ENCODE measurements at places on chromosomes 3 and 15.

GRCh38 chr15:77496715-77497109 lies 76.0 kb downstream of the HMG20A start:
- peak; percentile 18 for DNase-seq

GRCh38 chr15:63672369-63672768 lies 75.2 kb downstream of the FBXL22 start:
- DNase-seq: no peak

GRCh38 chr3:100535610-100535943 lies 43.2 kb downstream of the TMEM45A start:
- DNase-seq: no peak

DNA sequence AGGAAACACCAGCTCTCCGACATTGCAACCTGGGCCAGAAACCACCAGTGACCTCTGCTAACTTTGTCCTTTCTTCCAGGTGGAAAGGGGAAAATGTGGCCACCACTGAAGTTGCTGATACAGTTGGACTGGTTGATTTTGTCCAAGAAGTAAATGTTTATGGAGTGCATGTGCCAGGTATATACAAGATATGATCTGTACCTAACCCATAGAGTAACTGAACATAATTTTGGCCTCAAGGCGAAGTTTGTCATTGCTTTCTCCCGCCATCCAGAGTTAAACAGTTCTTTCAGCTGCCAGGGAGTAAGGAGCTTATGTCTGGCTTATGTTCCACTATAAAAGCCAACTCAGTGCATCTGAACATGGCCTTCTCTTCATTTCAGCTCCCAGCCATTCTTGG lies 36.7 kb downstream of the HDC start:
- DNase-seq: no peak

GRCh38 chr3:37763309-37763708 lies 98.4 kb upstream of the CTDSPL start:
- DNase-seq: no peak

DNA sequence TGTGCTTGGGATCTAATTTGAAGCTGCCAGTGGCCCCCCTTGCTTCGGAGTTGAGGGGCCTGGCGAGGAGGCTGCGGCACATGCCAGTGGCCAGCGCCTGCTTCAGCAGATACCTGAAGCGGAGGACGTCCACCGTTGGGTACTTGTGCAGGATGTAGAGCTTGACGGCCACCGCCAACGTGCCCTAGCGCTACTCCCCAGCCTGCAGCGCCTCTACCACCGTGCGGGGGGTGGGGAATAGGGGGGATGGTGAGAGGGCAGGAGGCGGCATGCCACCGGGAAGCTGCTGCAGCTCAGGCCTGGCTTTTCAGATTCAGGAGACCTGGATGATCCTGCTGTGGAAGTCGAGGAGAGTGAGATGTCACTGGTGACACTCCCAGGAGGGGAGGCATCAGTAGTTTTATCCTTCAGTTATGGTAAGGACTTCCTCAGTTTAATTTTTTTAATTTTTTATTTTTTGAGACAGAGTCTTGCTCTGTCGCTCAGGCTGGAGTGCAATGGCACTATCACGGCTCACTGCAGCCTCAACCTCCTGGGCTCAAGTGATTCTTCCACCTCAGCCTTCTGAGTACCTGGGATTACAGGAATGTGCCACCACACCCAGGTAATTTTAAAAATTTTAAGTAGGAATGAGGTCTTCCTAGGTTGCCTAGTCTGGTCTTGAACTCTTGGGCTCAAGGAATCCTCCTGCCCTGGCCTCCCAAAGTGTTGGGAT lies 150.6 kb upstream of the FRMD4B start:
- DNase-seq: no peak

DNA sequence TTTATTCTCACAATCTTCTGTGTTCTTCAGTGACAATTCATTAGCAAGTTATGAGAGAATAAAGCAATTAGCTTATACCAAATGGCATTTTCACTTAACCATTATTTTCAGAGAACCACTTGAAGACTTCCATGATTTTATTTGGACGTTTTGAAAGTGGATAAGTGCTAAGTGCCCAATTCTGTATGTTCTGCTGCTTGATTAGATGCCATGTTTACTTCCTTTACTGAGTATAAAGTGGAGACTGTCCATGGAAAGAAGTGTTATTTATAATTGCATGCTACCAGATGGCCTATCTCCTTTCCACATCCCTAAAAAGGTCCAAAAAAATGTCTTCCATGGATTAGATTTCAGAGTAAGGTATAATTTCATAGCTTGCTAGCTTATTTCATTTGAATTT lies 69.6 kb downstream of the SUMF1 start:
- DNase-seq: no peak

DNA sequence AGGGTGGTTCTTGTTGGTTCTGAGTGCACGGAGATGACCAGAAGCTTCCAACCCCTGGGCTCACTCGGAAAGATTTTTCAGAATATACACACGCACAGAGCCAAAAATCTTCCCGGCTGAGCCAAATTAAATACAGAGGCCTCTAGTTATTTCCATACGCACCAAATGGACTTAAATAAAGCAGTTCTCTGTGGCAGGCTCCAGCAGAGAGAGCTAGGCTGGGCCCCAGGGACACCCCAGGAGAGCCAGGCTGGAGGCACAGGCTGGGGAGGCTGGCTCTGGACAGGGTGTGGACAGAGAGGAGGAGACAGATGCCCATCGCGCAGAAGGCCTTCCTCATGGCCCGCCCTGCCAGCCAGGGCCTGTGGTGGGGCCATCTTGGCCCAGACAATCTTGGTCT lies 115.9 kb downstream of the IQSEC1 start:
- DNase-seq: no peak

- no peak for DNase-seq
Observed at GRCh38 chr3:144687862-144688261, 716.2 kb downstream of the DIPK2A start.

DNA sequence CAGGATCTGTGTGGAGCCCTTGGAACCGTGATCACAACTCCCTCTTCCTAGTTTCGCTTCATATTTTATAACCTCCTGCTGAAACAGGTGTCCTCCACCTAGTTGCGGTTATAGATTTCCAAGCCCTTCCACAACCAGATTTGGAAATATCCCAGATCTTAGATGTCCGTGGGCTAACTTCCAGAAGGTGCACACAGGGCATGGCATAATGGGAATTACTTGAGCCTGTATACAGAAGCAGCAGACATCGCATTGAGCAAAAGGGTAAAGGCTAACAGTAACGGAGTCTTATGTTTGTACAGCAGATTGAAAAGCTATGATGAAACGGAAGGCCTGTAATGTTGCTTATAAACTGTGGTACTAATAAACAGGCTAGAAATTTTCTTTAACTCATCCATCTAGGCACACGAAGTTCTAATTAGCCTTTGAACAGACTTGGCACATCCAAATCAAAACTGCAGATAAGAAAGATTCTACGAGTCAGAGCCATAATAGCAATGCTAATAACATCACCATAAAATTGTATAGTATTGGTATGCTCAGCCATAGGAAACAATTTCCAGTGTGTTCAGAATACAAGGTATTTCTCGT lies 1.2 kb upstream of the USF3 start:
- DNase-seq: no peak

DNA sequence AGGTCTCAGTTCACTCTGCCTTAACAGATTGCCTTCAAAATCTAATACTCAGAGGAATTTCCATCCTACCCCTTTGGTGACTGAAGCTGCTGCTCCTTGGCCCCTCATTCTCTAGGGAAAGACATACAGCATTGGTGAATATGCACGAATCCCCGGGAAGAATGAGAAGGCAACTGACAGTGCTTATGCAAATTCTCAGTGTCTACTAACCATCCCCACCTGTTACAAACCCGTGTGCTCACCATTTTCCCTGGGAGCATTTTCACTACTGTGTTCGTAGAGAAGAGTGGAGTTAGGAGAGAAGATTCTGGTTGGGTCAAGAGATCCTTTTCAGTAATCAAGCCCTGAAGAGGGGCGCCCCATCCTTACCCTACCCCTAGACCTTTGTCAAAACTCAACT lies 37.7 kb downstream of the SYNM start:
- no peak for DNase-seq

DNA sequence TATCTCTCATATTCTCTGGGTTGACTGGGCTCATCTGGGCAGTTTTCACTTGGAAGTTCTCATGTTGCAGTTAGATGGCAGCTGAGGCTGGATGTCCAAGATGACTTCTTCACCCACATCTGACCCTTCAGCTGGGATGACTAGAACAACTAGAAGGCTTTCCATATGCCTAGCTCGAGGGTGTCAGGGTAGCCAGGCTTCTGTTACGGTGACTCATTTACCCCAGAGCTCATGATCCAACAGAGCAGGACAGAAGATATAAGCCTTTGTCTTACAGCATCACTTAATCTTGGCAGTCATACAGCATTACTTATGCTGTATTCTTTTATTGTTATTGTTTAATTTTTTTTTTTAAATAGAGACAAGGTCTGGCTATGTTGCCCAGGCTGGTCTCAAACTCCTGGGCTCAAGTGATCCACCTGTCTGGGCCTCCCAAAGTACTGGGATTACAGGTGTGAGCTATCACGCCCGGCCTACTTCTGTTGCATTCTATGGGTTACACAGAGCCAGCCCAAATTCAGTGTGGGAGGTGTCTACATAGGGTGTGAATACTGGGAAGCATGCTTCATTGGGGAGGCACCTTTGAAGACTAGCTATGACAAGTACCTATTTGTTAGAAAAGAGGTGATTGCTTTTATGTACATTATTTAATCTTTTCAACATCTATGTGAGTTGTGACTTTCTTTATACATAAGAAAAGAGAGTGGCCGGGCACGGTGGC lies 10.7 kb downstream of the HMCES start:
- DNase-seq: no peak

DNA sequence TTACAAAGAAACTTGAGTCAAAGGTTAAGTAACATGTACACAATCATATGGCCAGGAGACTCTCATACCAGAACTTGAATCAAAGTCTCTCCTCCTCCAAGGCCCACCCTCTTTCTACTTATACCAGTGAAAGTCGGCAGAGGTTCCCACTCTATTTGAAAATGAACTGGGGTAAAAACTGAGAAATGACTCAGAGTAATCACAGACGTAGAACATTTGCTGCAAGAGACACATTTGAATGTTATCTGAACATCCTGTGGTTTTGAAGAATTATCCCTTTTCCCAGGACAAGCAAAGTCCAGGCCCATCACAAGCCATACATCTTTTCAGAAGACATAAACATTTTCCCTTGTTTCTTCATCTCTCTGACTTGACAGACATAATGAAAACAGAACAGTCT lies 55.8 kb downstream of the SHOX2 start:
- no peak for DNase-seq

- DNase-seq: no peak
Observed at GRCh38 chr3:74106925-74107324, 482.2 kb upstream of the PDZRN3 start.

DNA sequence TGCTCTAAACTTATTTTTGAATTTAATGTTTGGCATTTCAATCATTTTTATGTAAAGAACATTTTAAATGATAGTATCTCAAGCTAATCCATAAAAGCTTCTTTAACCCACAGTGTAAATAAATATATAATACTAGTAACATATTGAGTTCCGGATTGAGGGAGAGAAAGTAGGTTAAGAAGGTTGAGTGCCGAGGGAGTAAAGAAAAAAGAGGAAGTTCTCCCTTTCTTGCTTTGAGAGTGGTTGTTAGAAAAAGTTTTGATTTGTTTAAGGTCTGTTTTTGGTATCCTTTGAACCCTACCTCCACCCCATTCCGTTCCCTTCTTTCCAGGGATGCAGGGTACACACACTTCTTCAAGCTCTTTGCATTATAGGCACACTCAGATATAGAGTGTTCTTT lies 130.8 kb downstream of the VPS8 start:
- no peak for DNase-seq

- no peak for DNase-seq
Observed at GRCh38 chr3:68057637-68058320, 403.4 kb upstream of the SUCLG2 start.

DNA sequence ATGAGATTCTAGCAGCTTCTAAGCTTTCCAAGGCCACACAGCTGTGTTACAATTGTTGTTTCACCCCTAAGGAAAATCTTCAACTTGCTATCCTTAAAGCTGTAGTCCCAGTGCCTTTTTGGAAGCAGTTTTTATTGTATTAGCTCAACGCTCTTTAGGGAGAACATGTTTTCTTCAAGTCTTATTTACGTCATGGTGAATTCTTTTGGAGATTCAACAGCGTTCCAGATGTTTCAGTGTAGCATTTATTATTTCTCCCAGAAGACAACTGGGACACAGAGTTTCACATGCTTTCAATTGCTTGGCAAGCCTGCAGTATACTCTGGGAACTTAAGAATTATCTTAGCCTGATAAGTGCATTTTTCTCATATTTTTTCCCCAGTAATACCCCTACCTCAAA lies 888.3 kb downstream of the PLOD2 start:
- DNase-seq: no peak

GRCh38 chr3:195094191-195094921 lies 176.6 kb downstream of the XXYLT1 start:
- no peak for DNase-seq

- DNase-seq: no peak
Observed at GRCh38 chr3:150639262-150639661, 36.1 kb downstream of the SELENOT start.

DNA sequence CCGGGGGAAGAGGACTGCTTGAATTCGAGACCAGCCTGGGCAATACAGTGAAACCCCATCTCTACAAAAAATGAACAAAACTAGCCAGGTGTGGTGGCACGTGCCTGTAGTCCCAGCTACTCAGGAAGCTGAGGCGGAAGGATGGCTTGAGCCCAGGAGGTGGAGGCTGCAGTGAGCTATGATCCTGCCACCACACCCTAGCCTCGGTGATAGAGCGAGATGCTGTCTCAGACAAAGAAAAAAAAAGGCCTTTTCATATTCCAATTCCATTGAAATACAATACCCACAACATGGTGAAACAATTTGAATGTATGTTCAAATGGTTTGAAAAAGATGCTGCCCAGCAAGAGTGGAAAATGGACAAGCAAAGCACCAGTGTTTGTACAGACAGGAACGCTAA lies 61.8 kb upstream of the ZNF148 start:
- DNase-seq: no peak

DNA sequence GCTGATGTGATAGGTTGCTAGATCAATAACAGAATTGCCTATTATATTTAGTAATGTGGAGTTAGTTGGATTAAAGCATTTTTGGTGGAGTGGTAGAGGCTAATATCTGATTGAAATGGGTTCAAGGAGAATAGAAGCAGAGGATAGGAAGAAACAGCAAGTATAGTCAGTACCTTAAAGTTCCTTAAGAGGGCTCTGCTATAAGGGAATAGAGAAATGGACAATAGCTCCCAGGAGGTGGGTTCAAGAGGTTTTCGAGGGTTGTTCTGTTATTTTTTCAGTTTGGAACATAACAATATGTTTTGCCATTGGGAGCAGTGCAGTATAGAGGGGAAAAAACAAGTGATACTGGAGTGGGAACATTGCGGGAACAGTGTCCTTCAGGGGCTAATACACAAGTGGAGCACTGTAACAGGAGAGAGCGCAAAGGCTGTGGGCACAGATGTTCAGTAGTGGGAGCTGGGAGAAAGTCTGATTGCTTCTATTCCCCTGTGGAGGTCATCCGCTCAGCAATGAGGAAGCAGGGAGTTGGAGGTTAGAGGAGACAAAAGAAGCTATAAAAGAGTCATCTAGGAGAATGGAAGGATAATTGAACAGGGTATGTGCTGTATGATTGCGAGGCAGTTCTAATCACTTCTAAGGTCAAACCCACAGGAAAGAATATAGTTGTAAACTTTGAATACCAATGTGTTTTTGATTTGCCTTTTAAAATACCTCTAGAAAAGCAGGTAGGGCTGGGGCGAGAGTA lies 3.3 kb downstream of the MRPS11 start:
- no peak for DNase-seq

Measured in NCI-H774 (cell line).